ENCODE measurements at places on chromosomes 16 and 17. TPM values are rescaled to one million over a fixed set of nuclear protein-coding genes. Genes with fewer than 3 reads are reported as not detected.

The PRCD gene
- 34.0 TPM for polyA plus RNA-seq

The TADA2A gene
- polyA plus RNA-seq = 4.6 TPM

The AIPL1 gene
- polyA plus RNA-seq = not detected

The NLGN2 gene
- not detected for polyA plus RNA-seq

The MYH2 gene
- not detected for polyA plus RNA-seq

The KRT24 gene
- polyA plus RNA-seq = not detected

The ALDH3A1 gene
- polyA plus RNA-seq = not detected
